HFFc6 (cell line): ENCODE measurements at places on chromosomes 11 and 22.
A peak's percentile ranks its signal among the peaks of the same experiment; 100 is the strongest.

DNA sequence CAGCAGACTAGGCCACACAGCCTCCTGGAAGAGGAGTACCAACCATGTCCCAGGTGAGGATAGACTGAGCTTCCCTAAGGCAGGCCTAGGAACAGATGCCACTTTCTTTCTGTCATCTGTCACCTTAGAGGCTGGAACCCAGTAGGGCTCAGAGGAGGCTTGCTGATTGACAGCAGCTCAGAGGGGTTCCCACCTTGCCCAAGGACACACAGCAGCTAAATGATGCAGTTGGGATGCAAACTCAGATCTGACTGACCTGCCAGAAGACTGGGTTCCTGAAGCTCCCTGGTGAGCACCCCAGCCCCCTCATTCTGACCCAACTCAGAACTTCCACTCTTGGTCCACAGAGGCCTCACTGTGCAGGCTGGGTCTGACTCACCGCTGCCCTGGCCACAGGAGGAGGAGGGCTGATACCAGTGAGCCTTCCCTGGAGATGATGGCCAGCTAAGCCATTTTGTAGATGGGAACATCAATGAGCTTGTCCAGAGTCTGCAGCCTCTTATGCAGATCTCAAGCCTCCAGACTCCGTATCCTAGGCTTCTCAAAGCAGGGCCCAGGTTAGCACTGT, 14.0 kb downstream of the CAPN5 start:
- DNase-seq = peak; percentile 35

GRCh38 chr11:38818720-38819119, 2220.7 kb upstream of the RAG2 start:
- DNase-seq = no peak

- DNase-seq = no peak
Measured at GRCh38 chr11:16301462-16301861, 54.9 kb downstream of the SOX6 start.

DNA sequence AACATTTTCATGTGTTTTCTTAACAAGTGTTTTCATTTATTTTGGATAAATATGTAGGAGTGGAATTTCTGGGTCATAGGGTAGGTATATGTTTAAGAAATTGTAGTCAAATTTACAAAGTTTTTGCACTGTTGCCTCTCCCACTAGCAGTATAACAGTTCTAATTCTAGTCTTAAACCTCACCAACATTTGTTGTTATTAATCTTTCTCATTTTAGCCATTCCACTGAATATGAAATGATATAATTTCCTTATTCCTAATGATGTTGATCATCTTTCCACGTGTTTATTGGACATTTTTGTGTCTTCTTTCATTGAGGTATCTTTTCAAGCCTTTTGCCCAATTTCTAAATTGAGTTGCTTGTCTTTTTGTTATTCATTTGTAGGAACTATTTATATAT, 62.0 kb downstream of the C11orf91 start:
- DNase-seq = no peak

GRCh38 chr11:117002639-117003299, 95.5 kb downstream of the SIK3 start:
- no peak for DNase-seq

DNA sequence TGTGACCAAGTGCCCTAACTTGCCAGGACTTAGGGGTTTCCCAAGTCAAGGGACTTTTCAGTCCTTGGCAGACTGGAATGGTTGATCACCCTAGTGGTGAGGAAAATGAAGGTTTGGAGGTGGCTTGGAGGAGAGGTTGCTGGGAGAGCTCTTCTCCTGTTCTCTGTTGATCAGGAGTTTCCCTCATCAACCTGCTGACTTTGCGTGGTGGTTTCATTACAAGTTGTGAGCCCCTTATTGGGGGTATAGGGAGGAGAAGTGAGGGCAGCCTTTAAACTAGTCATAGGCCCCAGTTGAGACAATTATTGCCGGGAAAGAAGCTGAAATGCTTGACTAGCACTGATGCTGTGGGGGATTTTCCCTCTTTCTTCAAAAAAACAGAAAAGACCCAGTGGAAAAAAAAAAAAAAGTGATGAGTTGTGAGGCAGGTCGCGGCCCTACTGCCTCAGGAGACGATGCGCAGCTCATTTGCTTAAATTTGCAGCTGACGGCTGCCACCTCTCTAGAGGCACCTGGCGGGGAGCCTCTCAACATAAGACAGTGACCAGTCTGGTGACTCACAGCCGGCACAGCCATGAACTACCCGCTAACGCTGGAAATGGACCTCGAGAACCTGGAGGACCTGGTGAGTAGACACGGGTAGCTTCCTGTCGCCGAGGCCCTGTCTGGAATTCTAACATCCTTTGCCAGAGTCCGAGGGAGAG, at the start of gene CXCR5:
TSS of gene CXCR5 (plus strand) at position 525 of the 704 bp plus-strand sequence. CDS start at position 575, 50 bp downstream.
- no peak for DNase-seq

- DNase-seq = no peak
Measured at GRCh38 chr11:64642871-64643255, 51.8 kb downstream of the SLC22A12 start.

DNA sequence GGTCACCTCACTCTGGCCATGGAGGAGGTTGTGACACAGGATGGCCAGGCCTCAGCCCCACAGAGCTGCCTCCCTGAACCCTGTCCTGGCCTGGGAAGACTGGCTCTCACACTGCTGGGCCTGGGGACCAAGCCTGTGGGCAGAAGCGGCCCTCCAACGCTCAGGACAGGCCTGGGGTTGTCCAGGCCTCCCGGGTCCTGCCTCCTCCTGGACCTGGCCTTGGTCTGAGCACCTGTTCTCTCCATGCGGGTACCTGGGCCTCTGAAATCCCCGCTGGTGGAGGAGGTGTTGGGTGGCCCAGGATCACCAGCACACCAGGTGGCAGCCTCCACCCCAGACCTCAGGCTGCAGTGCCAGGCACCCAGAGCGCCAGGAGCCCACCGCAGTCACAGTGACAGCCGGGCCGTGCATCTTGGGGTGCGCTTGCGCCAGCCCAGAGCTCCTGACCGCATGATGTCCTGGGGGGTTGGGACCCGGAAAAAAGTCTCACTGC, 16.1 kb upstream of the PIM3 start:
- no peak for DNase-seq

DNA sequence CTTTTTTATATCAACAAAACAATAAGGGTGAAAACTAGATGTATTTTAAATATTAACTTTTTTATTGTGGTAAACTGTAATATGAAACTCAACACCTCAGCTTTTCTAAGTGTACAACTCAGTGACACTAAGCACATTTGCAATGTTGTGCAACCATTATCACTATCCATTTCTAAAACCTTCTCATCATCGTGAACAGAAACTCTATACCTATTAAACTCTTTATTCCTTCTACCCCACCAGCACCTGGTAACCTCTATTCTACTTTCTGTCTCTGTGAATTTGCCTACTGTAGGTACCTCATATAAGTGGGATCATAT, 9.4 kb downstream of the HORMAD2 start:
- DNase-seq = no peak

DNA sequence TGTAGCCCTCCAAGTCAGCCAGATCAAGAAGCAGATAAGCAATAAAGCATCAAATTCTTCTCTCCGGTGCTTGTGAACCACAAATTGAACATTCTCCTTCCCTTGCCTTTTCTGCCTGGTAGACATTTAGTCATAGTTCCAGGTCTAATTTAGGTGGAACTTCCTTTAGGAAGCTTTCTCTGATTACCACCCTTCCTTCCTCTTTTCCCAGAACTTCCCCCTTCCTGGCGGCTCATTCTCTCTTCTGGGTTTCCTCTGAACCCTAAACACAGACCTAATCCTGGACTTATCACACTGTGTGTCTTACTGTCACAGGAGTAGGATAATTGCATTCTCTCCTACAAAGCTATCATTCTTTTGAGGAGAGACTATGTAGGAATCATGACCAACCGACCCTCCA, 61.9 kb downstream of the RCN1 start:
- DNase-seq = no peak

DNA sequence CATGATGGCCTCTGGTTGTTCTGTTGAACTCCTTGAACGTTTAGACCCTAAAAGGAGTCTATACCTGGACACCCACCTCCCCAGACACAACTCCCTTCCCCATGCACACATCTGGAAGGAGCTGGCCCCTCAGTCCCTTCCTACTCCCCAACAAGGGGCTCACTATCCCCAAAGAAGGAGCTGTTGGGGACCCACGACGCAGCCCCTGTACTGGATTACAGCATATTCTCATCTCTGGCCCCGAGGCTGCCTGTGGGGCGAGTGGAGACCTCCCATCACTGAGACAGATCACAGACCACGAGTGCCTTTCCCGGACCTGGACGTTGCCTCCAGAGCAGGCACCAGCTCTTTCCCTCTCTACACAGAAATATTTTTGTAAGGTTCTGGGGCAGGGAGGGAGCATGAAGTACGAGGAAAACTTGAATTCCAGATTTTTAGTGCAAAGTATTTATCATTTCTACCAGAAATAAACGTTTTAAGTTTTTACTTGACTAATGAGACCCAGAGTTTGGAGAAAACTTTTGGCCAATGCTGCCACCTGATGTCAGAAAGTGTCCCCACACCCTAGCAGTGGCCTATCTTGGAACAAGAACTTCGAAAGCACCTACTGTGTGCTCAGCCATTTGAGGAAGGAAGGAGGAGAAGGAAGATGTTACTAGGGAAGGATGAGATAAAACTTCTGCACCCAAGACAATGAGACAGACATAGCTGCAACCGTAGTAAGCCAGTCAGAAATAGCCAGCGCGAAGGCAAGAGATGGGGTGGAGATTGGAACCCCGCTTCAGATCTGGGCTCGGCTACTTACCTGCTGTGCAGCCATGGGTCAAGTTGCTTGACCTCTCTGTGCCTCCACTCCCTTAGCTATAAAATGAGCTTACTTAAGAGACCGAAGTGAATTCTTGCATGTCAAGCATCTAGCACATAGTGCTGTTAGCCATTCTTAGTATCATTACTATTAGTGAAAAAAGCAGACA, 10.2 kb upstream of the POU2F3 start:
- no peak for DNase-seq
